ENCODE measurements at places on chromosomes 2 and 18. TPM values are rescaled to one million over a fixed set of nuclear protein-coding genes. Genes with fewer than 3 reads are reported as not detected.

Gene FSHR
- total RNA-seq: not detected

Gene TNS1
- total RNA-seq: 9.8 TPM

Gene SLC4A3
- total RNA-seq: 4.0 TPM

Gene CCDC74B
- 7.2 TPM for total RNA-seq

Gene SLC35F6
- total RNA-seq: 55.2 TPM

Gene EHD3
- 3.0 TPM for total RNA-seq

Gene SMAD2
- 127 TPM for total RNA-seq

Gene EPHA4
- 2.7 TPM for total RNA-seq

Gene SERPINB2
- total RNA-seq: 0.74 TPM

Gene CD8B
- not detected for total RNA-seq

Gene CXCR4
- total RNA-seq: 0.22 TPM
